ENCODE measurements at places on chromosomes 13 and 19. TPM values are rescaled to one million over a fixed set of nuclear protein-coding genes. Genes with fewer than 3 reads are reported as not detected.

ZBTB7A gene
- 61.2 TPM for total RNA-seq

ZNF765 gene
- 3.5 TPM for total RNA-seq

NPAS1 gene
- total RNA-seq: 1.7 TPM

ZNF524 gene
- 27.2 TPM for total RNA-seq

PTPRH gene
- total RNA-seq: not detected

ZNF507 gene
- total RNA-seq: 6.6 TPM

FFAR3 gene
- total RNA-seq: not detected

ANKLE1 gene
- total RNA-seq: 2.2 TPM

ZNF626 gene
- 5.0 TPM for total RNA-seq

OR10H3 gene
- not detected for total RNA-seq

BICRA gene
- total RNA-seq: 4.6 TPM

SIGLECL1 gene
- total RNA-seq: not detected

SERTAD1 gene
- total RNA-seq: 36.6 TPM

ZSCAN4 gene
- total RNA-seq: not detected

RXFP2 gene
- not detected for total RNA-seq
